Left lung (tissue), 14 donors: ENCODE measurements at places on chromosomes 5 and 9. TPM values are rescaled to one million over a fixed set of nuclear protein-coding genes. Genes with fewer than 3 reads are reported as not detected.

CACNA1B gene
- 0.29 TPM for polyA plus RNA-seq

DNA sequence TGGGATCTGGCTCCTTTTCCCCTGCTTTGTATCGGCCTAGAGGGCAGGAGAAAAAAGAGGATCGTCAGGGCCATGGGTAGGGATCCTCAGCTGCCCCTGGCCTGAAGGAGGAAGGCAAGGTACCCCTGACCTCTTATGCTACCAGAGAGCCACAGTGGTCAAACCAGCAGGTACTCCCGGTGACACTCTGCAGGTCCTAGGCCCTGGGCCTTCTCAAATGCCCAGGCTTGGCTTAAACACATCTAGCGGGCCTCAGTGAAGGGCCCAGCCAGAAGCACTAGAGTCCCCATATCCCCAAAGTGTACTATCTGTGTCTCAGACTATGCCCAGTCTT lies 3.5 kb downstream of the IRF1 start:
- DNase-seq: no peak

GRCh38 chr5:78968781-78969180 lies 16.3 kb downstream of the ARSB start:
- DNase-seq: no peak

DNA sequence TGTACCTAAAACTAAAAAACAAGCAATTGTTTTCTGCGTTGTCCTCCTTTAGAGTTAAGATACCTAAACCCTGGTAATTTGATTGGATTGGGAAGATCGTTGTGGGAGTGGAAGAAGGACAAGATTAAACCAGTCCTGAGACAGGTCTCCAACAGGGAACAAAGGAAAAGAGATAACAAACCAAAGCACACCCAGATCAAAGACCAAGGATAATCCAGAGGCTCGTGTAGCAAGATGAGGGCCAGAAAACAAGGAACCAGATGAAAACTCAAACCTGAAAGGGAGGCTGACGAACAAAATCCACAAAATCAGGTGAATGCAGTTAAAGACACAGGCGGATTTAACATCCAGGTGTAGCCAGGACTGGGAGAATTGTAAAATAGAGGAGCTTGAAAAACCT lies 618.1 kb downstream of the SLCO4C1 start:
- no peak for DNase-seq

DNA sequence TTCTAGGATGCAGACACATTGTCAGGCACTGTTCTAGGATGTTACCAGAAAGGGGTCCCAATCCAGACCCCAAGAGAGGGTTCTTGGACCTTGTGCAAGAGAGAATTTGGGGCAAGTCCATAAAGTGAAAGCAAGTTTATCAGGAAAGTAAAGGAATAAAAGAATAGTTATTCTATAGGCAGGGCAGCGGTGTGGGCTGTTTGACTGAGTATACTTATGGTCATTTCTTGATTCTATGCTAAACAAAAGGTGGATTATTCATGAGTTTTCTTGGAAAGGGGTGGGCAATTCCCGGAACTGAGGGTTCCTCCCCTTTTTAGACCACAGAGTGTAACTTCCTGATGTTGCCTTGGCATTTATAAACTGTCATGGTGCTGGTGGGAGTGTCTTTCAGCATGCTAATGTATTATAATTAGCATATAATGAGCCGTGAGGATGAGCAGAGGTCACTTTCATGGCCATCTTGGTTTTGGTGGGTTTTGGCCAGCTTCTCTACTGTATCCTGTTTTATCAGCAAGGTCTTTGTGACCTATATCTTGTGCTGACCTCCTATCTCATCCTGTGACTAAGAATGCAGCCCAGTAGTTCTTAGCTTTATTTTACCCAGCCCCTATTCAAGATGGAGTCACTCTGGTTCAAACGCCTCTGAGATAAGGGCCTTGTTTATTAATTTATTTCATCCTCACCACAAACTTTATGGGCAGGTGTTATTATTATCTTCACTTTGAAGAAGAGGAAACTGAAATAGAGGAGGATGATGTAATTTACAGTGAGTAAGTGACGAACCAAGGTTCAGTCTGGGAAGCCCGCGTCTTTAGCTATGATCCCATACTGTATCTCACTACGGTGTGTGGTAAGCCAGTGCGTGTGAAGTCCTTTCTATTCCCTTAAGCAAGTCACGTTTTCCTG lies 186.0 kb upstream of the KLF4 start:
- no peak for DNase-seq

BHMT2 gene
- 2.4 TPM for polyA plus RNA-seq

DNA sequence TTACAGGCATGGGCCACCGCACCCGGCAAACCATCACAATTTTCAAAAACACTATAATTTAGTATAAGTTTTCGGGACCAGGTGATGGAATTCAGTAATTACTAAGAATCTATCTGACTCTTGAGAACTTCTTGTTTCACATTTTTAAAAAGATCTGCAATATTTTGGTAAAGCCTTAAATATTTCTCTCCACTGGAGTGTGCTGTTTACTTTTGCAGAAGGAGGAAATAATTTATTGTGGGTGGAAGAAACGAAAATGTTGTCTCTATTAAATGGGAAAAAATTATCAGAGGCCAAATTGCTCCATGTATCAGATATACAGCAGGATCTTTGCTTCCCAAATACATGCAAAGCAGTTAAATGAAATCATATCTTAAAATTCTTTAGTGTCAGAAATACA lies 566.8 kb upstream of the CYLC2 start:
- no peak for DNase-seq

DNA sequence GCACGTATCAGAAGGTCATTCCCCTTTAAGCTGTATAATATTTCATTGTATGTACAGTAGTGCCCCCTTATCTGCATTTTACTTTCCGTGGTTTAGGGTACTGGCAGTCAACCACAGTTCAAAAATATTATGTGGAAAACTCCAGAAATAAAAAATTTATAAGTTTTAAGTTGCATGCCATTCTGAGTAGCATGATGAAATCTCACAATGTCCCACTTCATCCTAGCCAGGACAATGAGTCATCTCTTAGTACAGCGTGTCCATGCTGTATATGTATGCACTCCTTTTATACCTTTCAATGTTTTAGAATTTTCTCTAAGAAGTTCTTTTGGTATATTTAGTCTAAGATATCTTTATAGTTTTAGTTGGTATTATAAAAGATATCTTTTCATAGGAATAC lies 115.0 kb upstream of the HAND1 start:
- no peak for DNase-seq

DNA sequence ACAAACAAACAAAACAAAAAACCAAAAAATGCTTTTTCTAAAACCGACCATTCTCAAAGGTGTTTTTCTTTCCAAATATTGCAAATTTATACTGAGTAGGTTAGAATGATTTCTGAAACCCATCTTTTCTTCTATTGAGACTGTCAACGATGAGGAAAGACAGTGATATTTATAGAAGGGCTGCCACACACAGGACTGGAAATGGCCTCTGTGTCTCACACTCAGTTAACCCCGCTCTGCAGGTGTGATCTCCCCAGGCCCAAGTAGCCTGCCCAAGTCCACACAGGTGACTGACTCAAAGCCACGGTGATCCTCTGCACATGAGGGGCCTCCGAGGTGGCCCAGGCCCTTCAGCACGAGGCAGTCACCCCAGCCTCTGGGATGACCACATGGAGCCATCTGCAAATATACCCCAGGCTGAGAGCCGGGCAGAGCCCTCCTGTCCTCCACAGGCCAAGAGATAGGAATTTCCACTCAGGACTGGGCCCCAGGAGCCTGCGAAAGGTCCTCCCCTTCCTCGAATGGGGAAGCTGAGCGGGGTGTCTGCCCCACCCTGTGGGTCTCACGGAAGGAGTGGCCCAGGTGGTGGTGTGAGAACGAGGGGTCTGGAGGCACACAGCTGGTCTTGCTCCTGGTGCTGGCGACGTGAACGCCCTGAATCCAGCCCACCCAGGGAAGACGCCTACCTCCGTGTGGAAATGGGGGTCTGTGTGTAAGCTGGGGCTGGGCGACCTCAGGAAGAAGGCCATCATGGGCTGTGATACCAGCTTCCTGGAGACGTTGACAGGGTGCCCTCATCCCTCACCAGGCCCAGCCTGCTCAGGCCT lies 53.0 kb upstream of the PHYKPL start:
- no peak for DNase-seq

GRCh38 chr5:123450114-123450513 lies 26.9 kb upstream of the CEP120 start:
- DNase-seq: no peak

ECM2 gene
- polyA plus RNA-seq: 51.2 TPM

DNA sequence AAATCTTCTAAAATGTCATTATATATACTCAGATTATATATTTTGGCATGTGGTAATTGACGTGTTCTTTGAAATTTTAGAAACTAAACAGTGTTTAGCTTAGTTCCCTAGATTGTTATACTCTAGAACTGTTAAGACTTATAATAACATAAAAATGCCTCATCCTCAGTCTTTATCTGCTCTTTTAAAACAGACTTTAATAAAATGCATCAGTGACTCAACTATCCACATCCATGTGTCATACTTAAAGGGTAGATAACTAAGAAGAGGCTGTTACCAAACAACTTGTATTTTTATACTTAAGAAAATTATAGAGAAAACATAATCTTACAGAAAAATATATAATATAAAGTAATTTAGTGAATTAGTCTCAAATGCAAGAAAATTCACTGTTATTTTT lies 15.2 kb downstream of the NFIL3 start:
- no peak for DNase-seq

EPB41L4A gene
- 14.1 TPM for polyA plus RNA-seq

PTPDC1 gene
- 15.0 TPM for polyA plus RNA-seq

DMGDH gene
- 1.6 TPM for polyA plus RNA-seq

GRCh38 chr5:68088302-68088701 lies 127.3 kb upstream of the PIK3R1 start:
- DNase-seq: no peak

DNA sequence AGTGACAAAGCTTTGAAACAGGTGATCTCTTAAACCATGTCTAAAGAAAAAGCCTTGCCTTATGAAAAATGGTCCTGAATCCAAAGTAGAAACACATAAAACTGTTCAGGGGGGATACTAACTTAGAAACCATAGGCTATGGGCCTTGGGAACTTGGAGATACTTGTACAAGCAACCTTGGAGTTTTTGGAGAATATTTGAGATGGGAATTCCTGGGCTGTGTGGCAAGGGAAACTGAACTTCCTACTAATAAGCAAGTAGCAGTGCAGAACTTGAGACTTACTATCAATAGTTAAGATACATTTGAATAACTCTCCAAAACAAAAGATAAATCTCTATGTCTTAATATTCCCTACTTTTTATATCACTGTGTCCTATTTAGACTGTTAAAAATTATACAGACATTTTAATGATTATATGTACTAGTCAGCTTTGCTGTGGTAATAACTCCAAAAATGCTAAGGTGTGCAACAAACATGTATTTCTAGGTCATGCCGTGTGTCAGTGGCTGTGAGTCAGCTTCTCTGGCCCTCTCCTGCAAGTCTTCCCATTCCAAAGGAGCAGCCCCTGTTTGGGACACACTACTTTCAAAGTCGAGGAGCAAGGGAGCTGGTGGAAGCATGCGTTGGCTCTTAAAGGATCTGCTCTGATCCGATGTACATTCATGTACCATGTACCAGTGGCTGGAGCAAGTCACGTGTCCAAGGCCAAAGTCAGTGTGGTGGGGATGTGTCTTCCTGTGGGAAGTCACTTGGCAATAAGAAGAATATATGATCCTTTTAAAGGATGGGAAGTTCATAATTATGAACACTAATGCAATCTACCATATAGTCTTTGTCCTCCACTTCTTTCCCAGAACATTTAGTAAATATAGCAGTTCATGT lies 39.6 kb downstream of the SNX30 start:
- no peak for DNase-seq

- DNase-seq: peak; percentile 47
Observed at GRCh38 chr9:4160249-4160648, 139.6 kb downstream of the GLIS3 start.

DNA sequence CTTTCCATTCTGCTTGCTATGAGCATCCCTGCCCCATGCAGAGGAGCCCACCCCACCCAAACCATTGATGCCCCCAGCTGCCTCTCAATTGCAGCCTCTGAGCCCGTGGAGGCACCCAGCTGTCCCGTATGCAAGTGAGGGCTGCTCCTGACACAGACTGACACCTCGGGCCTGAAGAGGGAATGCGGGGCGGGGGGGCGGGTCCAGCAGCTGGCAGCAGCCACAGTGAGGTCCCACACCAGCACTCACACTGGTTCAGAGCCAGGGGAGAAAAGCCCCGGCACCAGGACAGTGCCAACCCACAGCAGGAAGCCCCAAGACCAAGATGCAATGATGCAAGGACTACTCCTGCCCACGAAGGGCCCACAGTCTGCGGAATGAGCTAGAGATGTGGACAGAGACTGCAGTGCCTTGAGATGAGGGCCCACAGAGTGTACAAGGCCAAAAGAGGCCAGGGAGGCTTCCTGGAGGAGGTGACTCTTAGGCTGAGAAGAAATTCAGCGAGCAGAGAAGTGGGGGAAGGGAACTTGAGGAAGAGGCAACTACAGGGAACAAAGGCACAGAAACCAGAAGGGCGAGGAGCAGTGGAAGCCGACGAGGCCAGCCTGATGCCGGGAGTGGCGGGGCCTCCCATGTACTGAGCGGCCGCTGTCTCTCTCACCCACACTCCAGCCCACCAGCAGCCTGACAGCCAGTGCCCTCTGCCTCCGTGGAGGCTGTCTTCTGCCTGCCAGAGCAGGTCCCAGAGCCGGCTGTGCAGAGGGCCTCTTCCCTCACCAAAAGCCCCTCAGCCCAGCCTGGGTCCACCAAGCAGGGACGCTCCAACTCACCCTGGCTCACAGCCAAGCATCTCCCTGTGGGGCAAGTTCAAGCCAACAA lies 9.2 kb downstream of the EEIG1 start:
- DNase-seq: no peak

- DNase-seq: no peak
Observed at GRCh38 chr5:59008816-59009473, 426.1 kb downstream of the RAB3C start.

GRCh38 chr9:127166651-127167524 lies 44.5 kb upstream of the ANGPTL2 start:
- DNase-seq: no peak

GRCh38 chr5:394671-395155 lies 48.3 kb upstream of the EXOC3 start:
- peak; percentile 12 for DNase-seq

- DNase-seq: no peak
Observed at GRCh38 chr9:78261403-78262001, 25.6 kb downstream of the CEP78 start.

TAF11L12 gene
- polyA plus RNA-seq: not detected

DNA sequence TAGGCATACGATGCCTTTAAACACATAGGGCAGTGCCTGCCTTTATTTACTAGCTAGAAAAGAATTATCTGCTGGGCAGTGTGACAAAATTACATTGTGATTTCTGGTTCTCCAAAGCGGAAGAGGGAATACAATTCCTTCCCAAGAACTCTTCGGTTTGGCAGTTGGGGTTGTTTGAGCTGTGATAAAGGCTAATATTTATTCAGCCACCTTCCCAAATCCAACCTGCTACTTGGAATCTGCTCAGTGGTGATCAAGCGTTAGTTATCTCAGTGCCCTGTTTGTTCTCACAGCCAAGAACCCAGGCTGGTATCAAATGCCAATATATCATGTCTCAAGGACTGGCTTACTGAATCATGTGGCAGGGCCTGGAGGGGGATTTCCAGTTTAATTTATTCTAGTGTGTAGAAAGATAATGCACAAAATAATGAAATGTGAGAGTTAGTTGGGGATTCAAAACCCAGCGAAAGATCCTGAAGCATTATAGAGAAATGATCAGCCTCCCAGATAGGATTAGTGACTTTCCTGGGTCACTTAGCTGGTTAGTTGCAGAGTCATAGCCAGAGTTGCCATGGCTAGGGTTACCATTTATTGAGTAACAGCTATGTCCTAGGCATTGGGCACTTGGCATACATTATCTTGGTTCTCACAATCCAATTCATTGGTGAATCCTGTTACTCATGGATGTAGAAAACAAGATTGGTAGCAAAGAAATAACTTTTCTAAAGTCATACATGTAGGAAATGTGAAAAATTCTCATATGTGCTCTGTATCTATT lies 457.0 kb upstream of the KLF4 start:
- no peak for DNase-seq

CDKN2B-AS1 gene
- polyA plus RNA-seq: 0.23 TPM

ASS1 gene
- 24.9 TPM for polyA plus RNA-seq
